ENCODE measurements at places on chromosomes 11 and 22.
A peak's percentile ranks its signal among the peaks of the same experiment; 100 is the strongest.

GRCh38 chr22:44889255-44889878 lies 120.4 kb downstream of the PHF21B start:
- DNase-seq, result no peak

DNA sequence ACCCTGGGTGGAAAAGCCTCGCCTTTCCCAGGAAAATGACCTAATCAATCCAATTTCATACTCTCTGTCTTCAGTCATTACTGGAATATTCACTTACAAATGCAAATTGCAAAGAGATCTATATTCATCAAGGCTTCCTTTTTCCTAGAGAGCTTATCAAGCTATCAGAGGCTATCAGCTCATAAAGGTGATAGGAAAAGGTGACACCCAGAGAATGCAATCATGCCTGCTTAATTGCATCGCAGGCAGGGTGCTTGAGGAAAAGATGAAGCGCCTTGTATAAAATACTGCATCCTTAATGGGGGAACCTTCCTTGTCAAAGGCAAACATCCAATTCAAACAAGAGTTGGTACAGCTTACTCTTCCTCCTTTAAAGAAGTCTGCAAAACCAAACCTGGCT lies 59.7 kb downstream of the SHANK2 start:
- DNase-seq, result no peak

DNA sequence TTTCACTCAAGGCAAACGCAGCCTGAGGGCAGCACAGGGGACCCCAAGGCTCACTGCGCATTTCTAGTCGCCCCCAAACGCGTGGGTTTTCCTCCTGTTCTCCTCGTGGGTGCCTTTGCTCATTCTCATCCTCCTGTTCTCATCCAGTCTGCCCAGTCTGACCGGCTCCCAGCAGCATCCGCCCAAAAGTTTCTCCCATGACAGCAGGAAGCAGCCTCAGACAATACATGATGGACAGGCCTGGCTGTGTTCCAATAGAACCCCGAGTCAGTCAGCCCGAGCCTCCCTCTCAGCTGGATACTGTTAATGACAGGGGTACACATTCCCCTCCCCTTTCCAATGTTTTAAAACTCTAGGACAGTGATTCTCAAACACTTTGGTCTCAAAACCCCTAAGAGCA lies 22.5 kb upstream of the KRTAP5-7 start:
- DNase-seq, result no peak

GRCh38 chr11:113906038-113906437 lies 1.4 kb downstream of the HTR3B start:
- no peak for DNase-seq

GRCh38 chr11:126896025-126896424 lies 104.5 kb downstream of the KIRREL3 start:
- DNase-seq, result no peak

DNA sequence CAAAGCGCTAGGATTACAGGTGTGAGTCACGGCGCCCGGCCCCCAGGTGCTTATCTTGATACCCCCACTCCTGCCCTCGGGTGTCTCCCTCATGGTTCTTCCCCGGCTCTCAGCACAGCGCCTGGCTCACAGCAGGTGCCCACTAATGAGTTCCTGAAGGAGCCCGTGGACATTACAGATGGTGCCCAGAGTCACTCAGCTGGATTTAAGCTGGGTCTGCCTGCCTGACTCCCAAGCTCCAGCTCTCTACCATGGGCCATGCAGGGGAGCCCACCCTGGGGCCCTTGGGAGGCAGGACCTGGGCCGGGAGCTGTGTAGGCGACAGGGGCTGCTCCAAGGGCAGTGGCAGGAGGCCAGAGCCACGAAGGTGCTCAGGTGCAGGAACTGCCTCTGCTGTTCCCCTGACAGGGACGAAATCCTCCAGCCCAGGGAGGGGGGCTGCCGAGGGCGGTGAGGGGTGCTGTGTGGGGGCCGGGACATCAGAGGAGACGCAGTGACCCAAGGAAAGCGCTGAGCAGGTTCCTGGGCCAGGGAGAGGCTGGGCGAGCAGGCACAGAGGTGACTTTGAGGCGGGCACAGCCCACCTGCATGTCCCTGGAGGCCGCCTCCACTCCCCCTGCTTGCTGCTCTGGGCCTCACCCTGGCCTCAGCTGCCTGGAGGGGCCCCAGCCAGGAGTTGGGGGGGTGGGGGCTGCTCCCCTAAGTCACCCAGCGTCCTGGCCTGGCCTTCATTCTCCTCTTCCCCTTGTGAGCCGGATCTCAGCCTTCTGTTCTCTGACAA lies 14.6 kb upstream of the FLRT1 start:
- DNase-seq, result no peak

DNA sequence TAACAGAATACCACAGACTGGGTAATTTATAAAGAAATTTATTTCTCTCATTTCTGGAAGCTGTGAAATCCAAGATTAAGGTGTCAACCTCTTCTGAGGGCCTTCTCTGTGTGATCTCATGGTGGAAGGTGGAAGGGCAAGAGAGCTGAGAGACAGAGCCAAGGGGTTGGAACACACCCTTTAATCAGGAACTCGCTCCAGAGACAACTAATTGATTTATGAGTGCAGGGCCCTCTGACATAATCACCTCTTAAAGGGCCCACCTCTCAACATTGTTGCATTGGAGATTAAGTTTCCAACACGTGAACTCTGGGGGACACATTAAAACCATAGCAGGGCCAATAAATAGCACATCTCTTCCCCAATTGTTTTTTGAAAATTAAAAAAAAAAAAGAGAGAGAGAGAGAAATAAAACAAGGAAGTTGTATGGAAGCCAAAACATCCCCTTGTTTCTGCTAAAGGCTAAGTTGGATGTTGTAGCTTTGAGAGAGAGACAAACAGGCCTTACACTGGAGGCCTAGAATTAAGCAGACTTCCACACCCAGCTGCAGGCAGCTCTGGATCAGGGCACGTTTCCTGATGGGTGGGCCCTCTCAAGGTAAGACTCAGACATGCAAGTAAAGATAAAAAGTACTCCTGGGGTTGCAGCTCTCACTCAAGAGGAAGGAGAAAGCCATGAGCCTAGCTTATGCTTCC lies 64.1 kb upstream of the BIRC3 start:
- no peak for DNase-seq

- no peak for DNase-seq
Measured at GRCh38 chr11:26700574-26701235, 21.2 kb downstream of the SLC5A12 start.

DNA sequence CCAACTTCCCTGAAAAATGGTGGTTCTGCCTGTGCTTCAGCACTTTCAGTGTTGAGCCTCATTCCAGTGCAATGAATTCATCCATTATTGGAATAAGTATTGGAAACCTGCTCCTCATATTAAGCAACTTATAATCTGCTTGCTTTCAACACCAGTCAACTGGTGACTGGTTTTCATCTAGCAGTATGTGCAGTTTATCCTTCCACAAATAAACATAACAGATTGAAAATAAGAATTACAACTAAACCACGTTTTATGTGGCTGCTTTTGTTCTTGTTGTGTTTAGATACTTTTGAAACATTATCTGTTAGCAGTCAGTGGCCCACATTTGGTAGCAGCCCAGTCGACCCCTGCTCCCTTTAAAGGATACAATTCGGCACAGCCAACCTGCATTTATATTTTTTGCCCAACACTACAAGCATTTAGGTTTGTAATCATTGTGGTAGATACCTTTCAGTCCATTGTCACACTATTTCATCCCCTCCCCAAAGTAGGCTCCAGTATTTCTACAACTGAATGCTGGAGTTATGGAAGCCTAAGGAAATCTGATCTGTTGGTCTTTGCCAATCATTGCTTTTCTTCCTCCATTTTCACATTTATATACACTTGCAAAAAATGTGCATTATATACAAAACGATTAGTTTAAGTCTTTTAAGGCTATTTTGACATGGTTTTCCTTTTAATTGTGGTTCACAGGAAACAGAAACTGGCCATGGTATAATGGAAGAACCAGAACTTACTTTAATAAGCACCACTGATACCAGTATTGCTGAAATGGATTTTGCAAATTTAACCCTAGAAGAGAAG lies 13.1 kb downstream of the TAF1D start:
- no peak for DNase-seq

GRCh38 chr11:9015677-9016076 lies 11.9 kb upstream of the NRIP3 start:
- peak; percentile 70 for DNase-seq

DNA sequence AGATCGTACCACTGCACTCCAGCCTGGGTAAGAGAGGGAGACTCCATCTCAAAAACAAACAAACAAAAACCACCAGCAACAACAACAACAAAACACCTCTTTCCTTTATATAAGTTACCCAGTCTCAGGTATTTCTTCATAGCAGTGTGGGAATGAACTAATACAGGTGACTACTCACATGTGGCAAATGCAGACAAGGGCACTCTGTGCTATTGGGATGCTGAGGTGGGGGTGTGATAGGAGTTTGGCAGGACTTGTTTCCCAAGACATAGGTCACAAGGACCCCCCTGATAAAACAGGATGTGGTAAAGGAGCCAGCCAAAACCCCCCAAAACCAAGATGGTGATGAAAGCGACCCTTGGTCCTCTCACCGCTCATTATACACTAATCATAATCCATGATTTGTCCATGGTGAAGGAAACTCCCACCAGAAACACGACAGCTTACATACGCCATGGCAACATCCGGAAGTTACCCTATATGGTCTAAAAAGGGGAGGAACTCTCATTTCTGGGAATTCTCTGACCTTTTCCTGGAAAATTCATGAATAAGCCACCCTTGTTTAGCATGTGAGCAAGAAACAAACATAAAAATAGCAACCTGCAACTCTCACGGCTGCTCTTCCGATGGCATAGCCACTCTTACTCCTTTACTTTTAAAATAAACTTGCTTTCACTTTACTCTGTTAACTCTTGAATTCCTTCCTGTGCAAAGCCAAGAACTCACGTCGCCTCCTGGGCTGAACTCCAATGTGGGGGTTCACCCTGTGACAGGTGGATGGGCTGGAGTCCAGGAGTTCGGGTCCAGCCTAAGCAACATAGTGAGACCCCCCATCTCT lies 18.8 kb upstream of the INCENP start:
- peak; percentile 77 for DNase-seq

DNA sequence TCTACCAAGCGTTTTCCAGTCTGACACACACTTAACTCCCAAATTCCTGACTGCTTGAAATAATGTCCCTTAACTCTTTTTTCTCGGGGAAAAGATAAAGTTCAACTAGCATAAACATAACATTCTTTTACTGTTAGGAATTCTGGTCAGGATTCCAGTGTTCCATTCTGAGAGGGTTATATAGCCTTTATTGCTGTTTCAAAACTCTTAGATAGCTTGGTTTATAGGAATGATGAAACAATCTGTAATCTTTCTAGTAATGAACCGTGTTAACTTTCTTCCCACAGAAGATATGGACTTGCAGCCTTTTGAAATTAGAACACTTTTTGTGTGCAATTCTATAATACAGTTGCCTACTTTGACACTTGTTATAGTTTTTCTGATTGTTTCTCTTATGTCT lies 8.6 kb downstream of the REXO2 start:
- no peak for DNase-seq

GRCh38 chr22:46596819-46597218 lies 23.4 kb upstream of the GRAMD4 start:
- DNase-seq, result no peak

DNA sequence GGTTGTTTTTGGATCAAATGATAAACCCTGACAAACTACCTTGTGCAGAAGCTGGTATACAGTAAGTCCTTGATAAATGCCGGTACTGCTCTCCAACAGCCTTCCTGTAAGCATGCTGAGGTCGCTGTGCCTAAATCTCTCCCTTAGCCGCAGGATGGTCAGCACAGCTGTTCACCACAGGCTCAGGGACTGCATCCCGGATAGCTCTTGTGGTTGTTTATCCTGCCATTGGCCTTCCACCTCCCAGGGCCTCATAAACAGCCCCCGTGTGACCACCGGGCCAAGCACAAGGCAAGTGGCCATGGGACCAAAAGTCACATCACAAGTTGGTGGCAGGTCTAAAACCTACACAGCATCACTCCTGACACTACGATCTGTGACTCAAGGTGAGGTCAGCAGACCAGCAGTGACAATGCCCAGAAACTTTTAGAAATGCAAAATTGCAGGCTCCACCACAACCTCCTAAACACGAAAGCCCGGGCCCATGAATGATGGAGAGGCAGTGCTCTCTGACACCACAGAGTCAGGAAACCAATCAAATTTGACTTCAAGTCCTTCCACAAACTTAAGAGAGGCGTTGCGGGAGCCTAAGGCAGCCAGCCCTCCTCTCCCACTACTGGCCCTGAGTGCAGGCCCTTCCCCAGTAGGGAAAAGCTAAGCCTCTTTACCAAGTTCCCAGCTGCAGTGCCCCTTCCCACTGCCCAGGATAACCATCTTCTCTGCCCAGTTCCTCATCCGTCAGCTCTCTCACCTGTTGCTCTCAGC lies 3.9 kb downstream of the SPATA19 start:
- DNase-seq, result no peak

- DNase-seq, result no peak
Measured at GRCh38 chr11:45698777-45699497, 33.5 kb upstream of the CHST1 start.

GRCh38 chr11:16985297-16985696 lies 28.9 kb downstream of the PLEKHA7 start:
- no peak for DNase-seq

DNA sequence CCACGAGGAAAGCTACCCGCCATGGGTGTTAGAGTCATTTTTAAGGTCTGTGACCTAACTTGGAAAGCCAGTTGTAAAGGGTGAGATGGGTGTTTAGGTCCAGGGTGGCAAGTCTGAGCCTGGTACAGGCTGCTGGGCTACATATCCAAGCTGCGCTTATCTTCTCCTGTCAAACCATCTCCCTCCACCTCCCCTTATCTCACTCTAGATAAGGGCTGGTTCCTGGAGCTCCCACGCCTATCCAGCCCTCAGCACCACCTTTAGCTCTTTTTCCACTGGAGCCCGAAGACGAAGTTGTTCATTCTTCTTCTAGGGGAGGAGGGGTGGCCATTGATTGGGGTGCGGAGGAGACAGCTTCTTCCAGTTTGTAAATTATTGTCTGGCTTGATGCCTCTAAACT lies 48.5 kb downstream of the MICAL2 start:
- no peak for DNase-seq

DNA sequence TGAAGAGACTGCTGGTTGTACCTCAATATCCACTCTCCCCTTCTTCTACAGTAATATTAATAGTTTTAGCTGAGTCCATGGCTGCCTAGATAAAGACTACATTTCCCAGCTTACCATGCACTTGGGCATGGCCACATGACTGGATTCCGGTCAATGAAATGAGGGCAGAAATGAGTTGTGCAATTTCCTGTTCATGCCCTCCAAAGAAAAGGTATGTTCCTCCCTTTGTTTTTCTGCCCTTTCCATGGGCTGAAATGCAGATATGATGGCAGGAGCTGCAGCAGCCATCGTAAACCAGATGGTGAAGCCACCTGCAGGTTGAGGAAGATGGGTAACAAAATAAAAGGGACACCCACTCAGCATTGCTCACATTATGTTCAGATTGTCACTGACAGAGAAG lies 15.3 kb upstream of the ELFN2 start:
- no peak for DNase-seq

DNA sequence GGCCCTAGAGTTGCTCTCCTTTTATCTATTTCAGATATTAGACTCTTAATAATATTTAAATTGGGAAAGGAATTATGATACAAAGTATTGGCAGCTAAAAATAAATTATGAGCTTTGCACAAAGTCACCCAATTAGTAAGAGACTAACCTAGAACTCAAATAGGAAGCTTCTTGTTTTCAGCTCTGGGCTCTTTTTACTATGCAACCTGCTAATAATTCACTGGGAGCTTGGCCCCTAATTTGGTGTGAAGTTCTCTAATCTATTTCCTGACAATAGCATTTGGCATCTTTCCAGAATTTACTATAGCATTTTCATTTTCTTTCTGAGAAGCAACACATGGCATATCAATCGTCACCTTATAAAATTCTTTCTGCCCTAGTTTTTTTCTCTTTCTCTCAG lies 727.7 kb upstream of the ANO5 start:
- DNase-seq, result no peak

GRCh38 chr22:31399211-31400022 lies at the start of gene DRG1:
TSS of gene DRG1 (plus strand) at chr22:31399604. CDS start at chr22:31399684, 80 bp downstream.
- DNase-seq, result peak; percentile 96

- DNase-seq, result no peak
Measured at GRCh38 chr11:10481560-10482349, 26.7 kb downstream of the AMPD3 start.
